Large intestine (tissue), 12 donors: ENCODE measurements at places on chromosomes 5 and 9. TPM values are rescaled to one million over a fixed set of nuclear protein-coding genes. Genes with fewer than 3 reads are reported as not detected.

DNA sequence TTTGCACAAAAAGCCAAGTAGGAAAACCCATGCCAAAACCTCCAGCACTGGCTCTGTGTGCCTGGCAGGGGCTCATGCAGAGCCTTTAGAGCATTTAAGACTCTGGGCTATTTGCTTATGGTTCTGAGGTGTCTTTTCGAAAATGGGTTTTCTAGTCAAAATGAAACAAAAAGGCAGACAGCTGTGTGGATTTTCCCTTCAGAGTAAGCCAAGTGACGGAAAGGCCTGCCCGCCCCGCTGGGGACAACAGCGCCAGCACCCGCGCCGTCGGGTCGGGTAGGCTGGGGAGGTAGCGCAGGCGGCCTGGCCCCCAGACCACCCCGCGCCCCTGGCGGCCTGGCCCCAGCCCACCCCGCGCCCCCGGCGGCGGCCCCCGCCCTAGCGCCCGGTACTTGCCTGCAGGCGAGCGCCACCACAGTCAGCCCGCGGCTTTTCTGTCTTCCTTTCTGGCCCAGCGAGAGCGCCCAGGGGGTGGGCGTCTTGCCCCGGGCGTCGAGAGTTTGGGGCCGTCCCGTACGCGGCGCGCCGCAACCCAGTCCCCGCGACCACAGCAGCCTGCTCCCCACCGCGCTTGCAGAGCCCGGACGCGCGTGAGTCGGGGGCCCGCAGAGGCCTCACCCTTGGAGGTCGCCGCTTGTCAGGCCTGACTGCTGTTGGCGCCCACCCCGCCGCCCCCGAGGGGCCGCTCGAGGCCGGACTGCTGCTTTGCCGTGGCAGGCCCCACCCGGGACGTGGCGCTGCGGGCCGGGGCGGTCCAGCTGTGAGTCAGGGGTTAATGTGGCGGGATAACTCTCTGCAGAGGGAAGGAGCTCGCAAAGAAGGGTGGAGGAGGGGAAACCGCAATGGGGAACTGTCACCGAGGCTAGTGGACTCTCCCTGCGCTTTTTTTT, at the start of gene TICAM2:
TICAM2 (minus strand) TSS at position 779 of the 890 bp plus-strand sequence. CDS start 21,223 bp downstream, outside the sequence.
- DNase-seq = no peak

GRCh38 chr5:66315784-66316183, 171.7 kb downstream of the SREK1 start:
- DNase-seq = no peak

DNA sequence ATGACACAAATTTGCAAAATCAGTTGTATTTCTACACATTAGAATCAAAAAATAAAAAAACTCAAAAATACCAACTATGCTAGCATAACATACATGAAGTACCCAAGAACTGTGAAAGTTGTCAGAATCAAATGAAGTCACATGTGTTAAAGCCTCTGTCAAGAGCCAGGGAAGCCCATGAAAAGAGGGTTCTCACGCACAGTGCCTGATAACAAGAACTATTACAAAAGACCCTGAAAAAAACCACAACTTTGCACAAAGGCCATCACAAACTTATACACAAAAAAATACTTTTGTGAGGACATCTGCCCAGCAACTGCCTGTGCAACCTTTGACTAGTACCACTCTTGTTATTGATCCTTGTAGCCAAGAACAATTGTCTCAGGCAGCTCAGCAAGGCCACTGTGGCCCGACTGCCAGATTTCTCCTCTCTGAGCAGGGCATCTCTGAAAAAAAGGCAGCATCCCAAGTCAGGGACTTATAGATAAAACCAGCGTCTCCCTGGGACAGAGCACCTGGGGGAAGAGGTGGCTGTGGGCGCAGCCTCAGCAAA, 28.9 kb upstream of the HNRNPA0 start:
- DNase-seq = no peak

DNA sequence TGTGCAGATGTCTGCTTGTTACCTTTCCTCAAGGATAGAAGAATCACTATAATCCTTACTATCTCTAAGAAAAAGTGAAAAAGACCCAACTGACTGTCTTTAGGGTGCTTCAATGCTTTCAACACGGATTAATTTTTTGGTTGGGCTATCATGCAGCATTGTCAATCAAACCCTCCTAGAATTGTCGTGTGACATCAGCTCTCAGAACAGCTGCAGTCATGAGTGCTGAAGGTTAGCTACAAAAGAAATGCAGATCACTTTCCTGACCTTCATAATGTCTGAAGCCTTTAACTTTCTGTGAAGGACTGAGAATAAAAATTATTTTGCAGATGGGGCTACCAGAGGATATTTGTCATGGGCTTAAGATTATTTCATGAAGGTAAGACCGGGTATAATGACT, 107.9 kb upstream of the EFNA5 start:
- DNase-seq = no peak

DNA sequence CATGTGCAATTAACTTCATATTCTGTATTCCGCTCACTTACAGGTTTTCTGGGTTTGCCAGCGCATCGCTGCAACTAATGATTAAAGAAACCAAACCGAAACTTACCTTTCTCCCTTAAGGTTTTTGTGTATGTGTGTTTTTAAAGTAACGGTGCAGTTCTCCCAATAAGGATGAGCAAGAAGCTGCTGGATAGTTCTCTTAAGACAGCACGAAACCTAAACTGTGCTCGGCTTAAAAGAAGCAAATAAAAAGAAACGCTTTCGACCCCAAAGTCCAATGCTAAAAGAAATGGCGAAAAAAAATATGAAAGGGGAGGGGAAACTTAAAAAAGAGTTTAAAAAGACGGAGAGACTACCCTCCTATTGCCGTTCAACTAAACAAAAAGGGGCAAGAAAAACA, 340 bp downstream of the ELAVL2 start:
- no peak for DNase-seq

GRCh38 chr5:140417235-140417634, 15.6 kb downstream of the ANKHD1 start:
- DNase-seq = no peak

Gene ZNF883
- 2.6 TPM for polyA plus RNA-seq

DNA sequence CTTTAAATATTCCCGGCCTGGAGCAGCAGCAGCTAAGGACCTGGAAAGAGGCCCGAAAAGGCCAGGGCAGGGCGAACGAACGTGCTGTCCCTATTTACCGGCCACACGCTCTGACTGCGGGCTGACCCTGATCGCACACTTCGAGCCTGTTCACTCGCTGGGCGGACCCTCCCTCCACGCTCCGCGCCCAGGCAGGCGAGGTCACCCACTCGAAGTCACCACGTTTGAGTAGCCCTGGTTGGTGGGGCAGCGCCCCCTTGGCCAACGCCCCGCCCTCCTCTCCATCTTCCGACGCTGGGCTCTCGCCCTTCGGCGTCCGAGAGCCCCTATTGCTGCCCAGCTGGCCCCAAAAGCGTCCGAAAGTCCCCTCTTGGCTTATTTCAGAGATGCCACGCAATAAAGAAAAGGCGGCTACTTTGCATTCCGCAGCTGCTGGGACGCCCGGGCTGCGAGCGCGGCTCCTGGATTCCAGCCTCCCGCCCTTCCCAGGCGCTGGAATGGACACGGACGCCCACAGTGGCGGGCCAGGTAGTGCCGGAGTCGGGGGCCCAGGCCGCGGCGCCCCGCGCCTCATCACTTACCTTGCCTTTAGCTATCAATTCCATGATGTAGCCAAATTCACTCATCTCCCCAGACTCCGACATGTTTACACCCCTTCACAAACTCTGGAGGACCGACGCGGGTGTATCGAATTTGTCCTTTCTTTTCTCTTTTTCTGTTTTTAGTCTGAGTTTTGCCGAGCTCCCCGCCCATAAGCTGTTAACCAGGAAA, 9.9 kb upstream of the TRIM36 start:
- peak; percentile 26 for DNase-seq

DNA sequence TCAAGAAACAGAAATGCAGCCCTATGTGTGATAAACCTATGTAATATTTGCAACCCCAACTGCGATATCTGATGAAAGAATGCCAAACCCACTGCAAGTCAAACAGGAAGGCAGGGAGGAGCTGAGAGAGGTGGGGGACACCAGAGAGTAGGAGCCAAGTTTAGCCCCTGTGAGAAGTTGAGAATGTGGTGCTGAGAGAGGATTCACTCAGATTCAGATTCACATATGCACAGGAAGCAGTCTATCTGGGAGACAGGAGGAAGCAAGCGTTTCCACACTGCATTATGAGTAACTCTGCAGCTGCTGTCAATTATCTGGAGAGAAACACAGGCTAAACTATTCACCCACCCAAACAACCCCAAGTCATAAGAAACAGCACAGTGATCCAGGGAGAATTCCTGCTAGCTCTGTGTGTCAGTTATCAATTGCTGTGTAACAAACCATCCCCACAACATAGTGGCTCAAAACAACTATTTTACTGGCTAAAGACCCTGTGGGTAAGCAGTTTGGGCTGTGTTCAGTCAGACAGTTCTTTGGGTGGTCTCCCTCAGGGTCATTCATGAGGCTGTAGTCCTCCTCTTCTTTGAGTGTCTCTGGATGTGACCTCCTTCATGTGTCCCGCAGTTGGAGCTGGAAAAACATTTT, 161.9 kb upstream of the RAI14 start:
- no peak for DNase-seq

DNA sequence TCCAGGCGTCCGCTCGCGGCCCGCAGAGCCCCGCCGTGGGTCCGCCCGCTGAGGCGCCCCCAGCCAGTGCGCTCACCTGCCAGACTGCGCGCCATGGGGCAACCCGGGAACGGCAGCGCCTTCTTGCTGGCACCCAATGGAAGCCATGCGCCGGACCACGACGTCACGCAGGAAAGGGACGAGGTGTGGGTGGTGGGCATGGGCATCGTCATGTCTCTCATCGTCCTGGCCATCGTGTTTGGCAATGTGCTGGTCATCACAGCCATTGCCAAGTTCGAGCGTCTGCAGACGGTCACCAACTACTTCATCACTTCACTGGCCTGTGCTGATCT, 294 bp downstream of the ADRB2 start:
- DNase-seq = no peak
